Endodermal cell (in vitro differentiated cells): ENCODE measurements at places on chromosomes 3 and 15. TPM values are rescaled to one million over a fixed set of nuclear protein-coding genes. Genes with fewer than 3 reads are reported as not detected.

DNA sequence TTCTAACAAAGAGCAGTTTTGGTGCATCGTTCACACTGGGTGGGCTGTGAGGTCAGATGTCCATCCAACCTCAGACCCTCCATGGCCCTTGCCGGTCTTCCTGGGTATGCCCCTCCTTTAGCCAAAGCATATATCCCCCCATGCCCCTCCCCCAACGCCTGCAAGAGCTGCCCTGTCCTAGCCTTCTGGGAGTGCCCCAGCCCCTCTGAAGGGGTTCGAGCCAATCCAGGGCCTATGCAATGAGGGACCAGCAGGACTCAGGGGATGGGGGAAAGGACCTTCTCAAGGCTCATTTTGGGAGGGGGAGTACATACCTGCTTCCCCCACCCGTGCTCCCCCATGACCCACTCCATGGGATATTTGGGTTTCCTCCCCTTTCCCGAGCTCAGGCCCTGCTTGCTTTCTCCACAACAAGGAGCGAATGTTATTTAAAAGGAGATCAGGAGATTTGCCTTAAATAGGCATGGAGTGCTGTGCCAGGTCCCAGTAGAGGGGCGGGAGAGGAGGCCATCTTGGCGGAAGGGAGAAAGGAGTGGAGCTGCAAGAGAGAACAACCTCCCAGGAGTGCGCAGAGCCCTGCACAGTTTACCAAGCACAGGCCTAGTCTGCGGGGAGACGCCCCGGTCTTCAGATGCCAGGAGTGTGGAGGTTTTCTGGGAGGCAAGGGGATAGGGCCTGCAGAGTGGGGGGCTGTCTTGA is 18.2 kb downstream of the PIF1 start:
- no peak overlapping the region for H3K4me3 ChIP-seq
- H3K36me3 ChIP-seq: no peaks in the 10 kb centered on the region
- H3K27me3 ChIP-seq: no peaks in the 10 kb centered on the region
- peak; percentile 80 for DNase-seq
- peak overlapping the region; percentile 41 for H3K27ac ChIP-seq

Gene CHRFAM7A
- total RNA-seq: 1.7 to 2.6 TPM (median 1.9 TPM) in 3 replicates

Gene OR5K2
- not detected in 2 replicates for total RNA-seq

DNA sequence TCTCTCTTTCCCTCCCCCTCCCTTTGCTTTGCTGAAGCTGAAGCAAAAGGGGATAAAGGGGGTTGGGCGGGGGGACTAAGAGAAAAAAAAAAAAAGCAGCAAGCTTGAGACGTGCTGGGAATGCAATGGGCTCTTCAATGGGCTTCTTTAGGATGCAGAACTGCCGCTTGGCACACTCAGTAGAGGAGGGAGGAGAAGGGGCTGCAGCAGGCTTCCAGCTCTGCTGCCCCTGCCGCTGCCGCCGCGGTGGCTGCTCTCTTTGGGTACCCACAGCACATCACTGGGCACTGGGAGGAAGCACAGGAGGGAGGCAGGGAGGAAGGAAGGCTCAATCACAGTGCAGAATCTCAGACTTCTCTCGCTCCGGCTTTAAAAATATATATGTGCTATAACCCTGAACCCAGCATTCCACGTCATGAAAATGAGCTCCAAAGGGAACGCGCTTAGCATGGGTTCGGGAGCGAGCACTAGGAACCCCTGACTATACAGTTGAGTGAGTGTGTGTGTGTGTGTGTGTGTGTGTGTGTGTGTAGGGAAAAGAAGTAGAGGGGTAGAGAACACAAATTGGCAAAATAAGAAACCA is 3.5 kb downstream of the SLITRK3 start:
- H3K27me3 ChIP-seq: peaks cover 76% of the 10 kb centered on the region
- peak; percentile 82 for DNase-seq
- H3K4me3 ChIP-seq: peak overlapping the region; percentile 74
- H3K27ac ChIP-seq: peak overlapping the region; percentile 40

- H3K27ac ChIP-seq: no peak overlapping the region
- H3K36me3 ChIP-seq: peaks cover 77% of the 10 kb centered on the region
- H3K27me3 ChIP-seq: no peaks in the 10 kb centered on the region
- no peaks in the 10 kb centered on the region for H3K4me1 ChIP-seq
- no peak for DNase-seq
- H3K4me3 ChIP-seq: no peak overlapping the region
These were observed 2.1 kb downstream of the ABCF3 start for GRCh38 chr3:184188080-184188479.

DNA sequence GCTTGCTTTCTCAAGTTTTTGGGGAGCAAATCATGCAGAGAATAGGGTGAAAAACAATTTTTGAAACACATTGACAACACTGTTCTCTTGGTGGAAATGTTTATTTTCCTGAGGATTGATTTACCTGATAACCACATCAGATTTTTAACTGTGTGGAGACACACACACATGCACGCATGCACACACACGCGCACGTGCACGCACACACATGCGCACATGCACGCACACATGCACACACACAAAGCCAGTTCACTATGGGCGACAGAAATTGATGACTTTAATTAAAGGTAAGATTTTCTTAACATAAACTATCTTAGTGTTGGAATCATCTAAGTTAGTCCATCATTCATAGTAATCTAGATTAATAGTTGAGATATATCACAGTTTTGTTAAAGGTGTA is 15.3 kb downstream of the LMLN start:
- H3K4me1 ChIP-seq: no peaks in the 10 kb centered on the region
- H3K27me3 ChIP-seq: no peaks in the 10 kb centered on the region
- peaks cover 14% of the 10 kb centered on the region for H3K36me3 ChIP-seq
- no peak overlapping the region for H3K4me3 ChIP-seq

Gene KY
- total RNA-seq: not detected in 3 replicates

DNA sequence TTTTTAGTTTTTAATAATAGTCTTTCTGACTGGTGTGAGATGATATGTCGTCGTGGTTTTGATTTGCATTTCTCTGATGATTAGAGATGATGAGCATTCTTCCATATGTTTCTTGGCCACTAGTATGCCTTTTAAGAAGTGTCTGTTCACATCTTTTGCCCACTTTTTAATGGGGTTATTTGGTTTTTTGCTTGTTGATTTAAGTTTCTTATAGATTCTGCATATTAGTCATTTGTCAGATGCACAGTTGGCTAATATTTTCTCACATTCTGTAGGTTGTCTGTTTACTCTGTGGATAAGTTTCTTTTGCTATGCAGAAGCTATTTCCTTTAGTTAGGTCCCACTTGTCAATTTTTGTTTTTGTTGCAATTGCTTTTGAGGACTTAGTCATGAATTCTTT is 185.4 kb downstream of the SUCNR1 start:
- H3K27me3 ChIP-seq: no peaks in the 10 kb centered on the region
- H3K36me3 ChIP-seq: no peaks in the 10 kb centered on the region
- peaks cover 10% of the 10 kb centered on the region for H3K4me1 ChIP-seq
- H3K4me3 ChIP-seq: no peak overlapping the region

GRCh38 chr15:43795997-43796396 is 3.9 kb downstream of the SERF2 start:
- H3K4me1 ChIP-seq: peaks cover 26% of the 10 kb centered on the region
- peaks cover 55% of the 10 kb centered on the region for H3K36me3 ChIP-seq
- H3K27ac ChIP-seq: no peak overlapping the region
- H3K27me3 ChIP-seq: no peaks in the 10 kb centered on the region
- H3K4me3 ChIP-seq: peak overlapping the region; percentile 48

Gene ALDH1A2
- total RNA-seq: not detected in 2 replicates

DNA sequence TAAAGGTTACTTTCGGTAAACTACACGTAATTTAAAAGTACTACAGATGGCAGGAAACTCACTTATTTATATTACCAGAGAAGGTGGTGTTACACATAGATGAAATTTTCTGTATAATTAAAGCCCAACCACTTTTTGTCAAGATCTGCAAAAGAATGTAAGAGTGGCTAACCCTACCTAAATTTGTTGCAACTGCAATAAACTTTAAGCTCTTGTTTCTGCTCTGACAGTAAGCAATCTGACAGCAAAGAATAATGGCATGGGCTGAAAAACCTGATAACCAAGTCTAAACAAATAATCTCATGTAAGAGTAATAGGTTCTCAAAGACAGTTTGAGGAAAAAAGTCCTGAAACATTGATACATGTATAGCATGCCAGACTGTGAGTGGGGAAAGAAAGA is 897.3 kb downstream of the TUSC7 start:
- no peaks in the 10 kb centered on the region for H3K27me3 ChIP-seq
- peaks cover 25% of the 10 kb centered on the region for H3K4me1 ChIP-seq
- no peak overlapping the region for H3K27ac ChIP-seq
- H3K36me3 ChIP-seq: no peaks in the 10 kb centered on the region

DNA sequence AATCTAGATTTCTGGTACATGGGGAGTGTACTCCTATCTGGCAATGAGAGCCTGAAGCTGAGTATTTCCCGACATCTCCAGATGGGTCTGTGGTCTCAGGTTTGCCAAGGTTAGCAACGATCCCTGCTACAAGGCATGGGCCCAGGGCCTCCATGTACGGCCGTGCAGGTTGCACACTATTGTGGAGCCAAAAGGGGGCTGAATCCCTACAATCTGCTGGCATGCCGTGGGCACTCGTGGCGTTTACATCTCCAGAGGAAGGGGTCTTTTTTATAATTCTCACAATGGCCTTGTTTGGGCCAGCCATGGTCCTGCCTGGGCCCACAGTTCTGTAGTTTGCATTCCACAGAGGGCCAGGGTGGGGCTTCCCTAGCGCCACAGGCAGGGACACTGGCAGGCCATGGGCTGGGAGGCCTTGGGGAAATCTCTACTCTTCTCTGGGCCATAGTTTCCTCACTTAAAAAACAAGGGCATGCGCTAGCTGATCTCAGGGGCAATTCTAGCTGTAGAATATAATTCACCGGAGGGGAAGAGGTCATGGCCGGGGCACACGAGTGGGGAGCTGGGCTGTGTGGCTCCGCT is 68.9 kb upstream of the TLE3 start:
- no peak overlapping the region for H3K27ac ChIP-seq
- no peaks in the 10 kb centered on the region for H3K36me3 ChIP-seq
- H3K4me3 ChIP-seq: no peak overlapping the region
- peaks cover 23% of the 10 kb centered on the region for H3K4me1 ChIP-seq
- DNase-seq: peak; percentile 22
- H3K27me3 ChIP-seq: peaks cover 93% of the 10 kb centered on the region

GRCh38 chr3:59251869-59252268 is 202.0 kb upstream of the CFAP20DC start:
- H3K4me3 ChIP-seq: peak overlapping the region; percentile 12
- DNase-seq: no peak
- no peaks in the 10 kb centered on the region for H3K36me3 ChIP-seq
- H3K27ac ChIP-seq: no peak overlapping the region

Gene ADGRG7
- 2.1 to 4.3 TPM (median 3.1 TPM) in 3 replicates for total RNA-seq

DNA sequence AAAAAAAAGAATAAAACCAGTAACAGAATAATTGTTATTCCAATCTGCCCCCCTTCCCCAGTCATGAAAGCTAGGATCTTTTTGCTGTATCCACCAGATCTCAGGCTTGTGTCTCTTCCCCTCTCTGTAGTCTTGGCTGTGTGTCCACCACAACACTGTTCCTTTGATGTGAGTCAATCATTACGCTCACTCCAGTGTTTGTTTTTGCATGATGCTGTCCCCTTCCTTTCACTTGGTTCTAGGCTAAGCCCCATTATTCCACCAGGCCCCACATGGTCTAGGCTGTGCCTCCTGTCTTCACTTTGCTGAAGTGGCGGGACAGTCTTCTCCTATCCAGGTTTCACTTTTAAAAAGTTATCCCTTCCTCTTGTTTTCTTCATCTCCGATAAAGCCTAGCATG is 13.6 kb downstream of the ACKR2 start:
- H3K4me1 ChIP-seq: no peaks in the 10 kb centered on the region
- no peak for DNase-seq
- H3K27ac ChIP-seq: peak overlapping the region; percentile 58
- H3K27me3 ChIP-seq: no peaks in the 10 kb centered on the region

- no peak overlapping the region for H3K27ac ChIP-seq
- no peaks in the 10 kb centered on the region for H3K36me3 ChIP-seq
- no peaks in the 10 kb centered on the region for H3K27me3 ChIP-seq
- no peak for DNase-seq
These were observed 391.7 kb downstream of the EDEM1 start for GRCh38 chr3:5579139-5579602.

DNA sequence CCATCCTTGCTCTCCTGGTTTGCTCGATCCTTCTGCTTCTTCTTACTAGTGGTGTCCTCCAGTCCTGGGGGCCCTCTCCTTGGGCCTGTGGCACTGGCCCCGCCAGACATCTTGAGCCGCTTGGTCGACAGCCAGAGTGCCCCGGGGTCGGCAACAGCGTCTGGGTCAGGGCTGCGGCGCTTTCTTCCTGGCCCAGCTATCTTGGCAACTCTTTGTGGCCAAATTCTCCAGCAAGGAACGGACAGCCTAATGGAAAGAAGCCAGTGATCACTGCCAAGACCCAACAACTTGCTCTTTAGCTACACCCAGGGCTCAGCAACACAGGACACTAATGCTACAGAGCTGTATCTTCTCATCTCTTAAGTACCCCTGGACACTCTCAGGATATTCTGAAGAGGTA is 1.6 kb downstream of the USP19 start:
- no peaks in the 10 kb centered on the region for H3K27me3 ChIP-seq
- peaks cover 69% of the 10 kb centered on the region for H3K36me3 ChIP-seq
- DNase-seq: no peak
- H3K4me3 ChIP-seq: peak overlapping the region; percentile 89
- no peak overlapping the region for H3K27ac ChIP-seq
- peaks cover 4% of the 10 kb centered on the region for H3K4me1 ChIP-seq

DNA sequence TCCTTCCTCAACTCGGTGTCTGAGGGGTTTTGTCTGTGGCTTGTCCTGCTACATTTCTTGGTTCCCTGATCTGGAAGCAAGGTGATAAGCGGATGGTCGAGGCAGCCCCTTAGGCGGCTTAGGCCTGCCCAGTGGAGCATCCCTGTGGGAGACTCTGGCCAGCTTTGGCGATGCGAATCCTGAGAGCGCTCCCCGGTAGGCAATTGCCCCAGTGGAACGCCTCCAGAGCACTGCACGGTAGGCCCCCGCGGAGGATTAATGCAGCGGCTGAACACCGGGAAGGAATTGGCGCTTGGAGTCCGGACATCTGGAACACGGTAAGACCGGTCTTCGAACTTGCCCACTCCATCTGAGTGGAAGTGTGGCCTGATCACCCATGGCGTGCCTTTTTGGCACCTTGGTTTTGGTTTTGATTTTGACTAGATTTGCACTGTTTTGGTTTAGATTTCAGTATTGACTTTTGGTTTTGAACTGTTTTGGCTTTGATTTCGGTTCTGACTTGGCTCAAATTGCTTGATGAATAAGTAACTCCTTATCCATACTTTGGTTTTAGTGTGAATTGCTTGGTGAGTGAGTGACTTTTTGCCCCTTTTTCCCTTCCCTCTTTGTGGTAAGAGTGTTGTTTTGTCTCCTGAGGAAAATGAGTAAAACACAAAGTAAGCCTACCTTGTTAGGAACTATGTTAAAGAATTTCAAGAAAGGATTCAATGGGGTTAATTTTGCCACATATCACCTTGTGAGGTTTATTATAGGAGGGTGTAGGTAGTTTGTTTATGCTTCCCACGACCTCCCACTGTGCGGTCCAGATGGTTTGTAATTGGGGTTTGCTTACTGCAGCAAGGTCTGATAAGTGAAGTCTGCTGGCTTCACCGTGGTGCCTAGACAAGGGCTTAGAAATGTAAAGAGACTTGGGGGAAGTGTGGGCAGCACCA is 27.1 kb upstream of the GPR156 start:
- no peak for DNase-seq
- H3K4me1 ChIP-seq: no peaks in the 10 kb centered on the region
- no peak overlapping the region for H3K27ac ChIP-seq
- no peak overlapping the region for H3K4me3 ChIP-seq

Gene IMP3
- 58.2 and 61.0 TPM in 2 replicates for total RNA-seq
